Astrocyte of the hippocampus (primary cell): ENCODE measurements at places on chromosomes 4 and X.
A peak's percentile ranks its signal among the peaks of the same experiment; 100 is the strongest.

- no peak for DNase-seq
Measured at GRCh38 chr4:36508394-36508793, 227.0 kb downstream of the DTHD1 start.

DNA sequence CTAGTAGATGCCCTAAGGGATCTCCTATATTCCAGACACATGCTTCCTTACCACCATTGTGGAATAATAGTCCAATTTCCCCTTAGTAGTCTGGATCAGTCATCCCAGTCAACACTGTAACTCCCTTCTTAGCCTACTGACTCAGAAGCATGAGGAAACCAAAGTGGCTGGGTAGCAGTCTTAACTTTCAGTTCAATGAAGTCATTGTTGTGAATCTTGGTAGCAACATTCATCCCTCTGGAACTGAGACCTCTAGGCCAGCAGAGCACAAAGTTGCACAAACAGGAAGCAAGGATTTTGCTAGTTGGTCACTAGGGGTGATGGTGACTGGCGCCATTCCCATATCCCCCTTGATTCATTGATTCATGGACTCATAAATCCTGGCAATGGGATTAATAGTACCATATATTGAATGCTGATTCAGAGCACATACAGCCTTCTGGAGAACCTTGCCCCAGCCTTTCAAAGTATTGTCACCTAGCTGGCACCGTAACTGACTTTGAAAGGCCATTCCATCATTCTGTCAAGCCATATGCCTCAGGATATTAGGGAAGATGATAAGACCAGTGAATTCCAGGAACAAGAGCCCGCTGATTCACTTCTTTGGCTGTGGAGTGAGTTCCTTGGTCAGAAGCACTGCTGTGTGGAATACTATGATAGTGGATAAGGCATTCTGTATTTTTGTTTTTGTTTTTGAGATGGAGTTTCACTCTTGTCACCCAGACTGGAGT lies 19.7 kb upstream of the GPAT3 start:
- peak; percentile 67 for DNase-seq

DNA sequence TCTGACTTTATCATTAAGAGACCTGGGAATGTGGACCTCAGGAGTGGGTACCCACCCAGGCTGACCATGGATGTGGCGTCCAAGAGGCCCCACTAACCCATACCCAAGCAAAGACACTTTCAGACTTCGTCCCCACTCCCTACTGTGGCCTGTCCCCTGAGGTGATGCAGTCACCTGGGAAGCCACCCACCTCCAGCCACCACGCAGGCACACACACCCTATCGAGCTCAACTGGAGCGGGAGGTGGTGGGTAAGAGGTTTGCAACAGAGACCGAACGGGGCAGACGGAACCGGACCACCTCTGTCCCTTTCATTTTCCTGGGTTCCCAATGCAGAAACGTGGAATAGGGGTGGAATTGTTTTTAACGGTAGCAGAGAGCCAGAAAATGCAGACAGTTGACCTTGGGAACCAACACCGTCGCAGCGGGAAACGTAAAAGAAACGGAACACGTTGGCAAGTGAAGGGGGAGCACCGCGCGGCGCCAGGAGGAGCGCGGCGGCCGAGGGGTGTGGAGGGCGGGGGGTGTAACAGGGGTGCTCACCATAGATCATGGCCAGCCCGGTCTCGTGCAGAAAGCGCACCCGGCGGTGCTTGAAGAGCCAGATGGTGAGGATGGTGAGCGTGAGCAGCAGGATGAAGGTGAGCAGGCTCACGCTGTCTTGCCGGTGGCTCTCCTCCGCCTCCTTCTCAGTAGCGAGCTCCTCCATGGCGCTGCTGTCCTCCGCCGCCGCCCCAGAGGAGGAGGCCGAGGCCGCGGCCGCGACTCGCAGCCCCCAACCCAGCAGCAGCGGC lies 559 bp downstream of the SLC9A7 start:
- no peak for DNase-seq

DNA sequence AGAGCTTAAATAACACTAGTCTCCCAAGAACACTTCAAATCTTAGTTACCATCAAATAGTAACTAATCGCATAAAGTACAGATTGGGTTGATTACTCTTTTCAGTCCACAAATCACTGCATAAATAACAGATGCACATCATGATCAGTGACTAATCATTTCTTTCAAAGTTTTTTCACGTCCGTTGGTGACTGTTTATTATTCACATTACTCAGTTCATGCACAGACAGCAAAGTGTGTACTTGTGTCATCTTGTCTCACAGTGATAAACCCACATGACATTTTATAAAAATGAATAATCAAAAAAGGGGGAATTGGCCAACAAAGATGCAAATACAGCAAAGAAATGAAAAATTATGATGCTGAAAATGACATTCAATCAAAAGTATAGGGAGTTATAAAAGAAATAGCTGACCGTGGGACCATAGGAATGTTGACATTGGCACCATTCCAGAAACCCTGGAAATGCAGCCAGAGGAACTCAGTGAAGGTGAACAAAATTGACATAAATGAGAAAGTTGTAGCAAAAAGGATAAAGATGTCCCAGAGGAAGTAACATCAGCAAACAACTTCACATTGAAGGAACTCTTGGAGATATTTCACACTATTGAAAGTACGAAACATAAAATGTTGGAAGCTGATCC lies 161.5 kb downstream of the SOX3 start:
- peak; percentile 62 for DNase-seq

DNA sequence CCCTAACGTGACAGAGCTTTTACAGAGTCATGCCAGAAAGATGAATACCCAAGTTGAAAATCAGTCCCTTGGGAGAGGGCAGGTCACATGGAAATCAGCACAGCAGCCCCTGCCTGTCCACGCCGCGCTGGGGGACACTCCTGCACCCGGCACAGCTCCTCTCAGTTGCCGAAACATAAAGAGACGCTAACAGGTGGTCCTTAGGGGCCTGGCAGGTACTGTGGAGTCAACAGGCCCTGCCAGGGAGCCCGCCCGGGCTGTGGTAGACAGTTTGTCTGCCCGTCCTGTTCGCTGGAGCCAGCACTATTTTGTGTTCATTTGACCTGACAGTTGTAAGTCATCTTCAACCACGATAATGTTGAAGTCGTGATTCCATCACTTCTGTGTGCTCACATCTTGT lies 30.5 kb downstream of the NELFA start:
- DNase-seq, result no peak

DNA sequence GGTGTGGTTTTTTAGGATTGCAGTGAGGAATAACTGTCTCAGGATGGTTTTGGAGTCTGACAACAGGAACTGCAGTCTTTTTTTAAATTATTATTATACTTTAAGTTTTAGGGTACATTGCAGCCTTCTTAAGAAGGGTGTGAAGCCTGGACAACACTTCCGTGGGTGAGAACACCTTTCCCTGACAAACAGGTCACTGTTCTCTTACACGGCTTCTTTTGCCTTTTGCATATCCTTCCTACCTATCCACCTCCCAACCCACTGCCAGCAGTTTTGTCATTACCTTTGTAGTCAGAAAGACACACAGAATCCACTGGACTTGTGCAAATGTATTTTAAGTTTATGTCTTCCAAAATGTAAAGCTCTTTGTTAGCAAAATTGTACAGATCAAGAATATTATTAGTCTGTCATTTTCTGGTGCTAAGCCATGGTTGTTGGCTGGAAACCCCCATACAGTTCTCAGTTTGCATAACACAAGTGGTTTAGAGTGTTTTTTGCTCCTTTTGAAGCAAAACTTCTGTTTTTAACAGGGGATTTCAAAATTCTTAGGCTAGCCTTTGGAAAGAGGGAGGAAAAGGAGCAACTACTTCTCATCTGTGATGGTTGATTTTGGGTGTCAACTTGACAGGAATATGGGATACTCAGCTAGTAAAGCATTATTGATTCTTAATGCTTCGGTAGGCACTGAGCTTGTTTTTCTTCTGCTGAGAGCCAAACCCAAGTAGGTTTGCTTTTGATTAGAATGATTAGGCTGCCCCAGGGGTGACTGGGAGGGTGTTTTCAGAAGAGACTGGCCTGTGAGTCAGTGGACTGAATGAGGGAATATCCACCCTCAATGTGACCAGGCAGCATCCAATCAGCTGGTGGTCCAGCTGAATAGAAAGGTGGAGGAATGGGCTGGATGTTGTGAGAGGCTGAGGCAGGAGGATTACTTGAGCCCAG lies 29.4 kb upstream of the KLHL2 start:
- DNase-seq, result peak; percentile 18

DNA sequence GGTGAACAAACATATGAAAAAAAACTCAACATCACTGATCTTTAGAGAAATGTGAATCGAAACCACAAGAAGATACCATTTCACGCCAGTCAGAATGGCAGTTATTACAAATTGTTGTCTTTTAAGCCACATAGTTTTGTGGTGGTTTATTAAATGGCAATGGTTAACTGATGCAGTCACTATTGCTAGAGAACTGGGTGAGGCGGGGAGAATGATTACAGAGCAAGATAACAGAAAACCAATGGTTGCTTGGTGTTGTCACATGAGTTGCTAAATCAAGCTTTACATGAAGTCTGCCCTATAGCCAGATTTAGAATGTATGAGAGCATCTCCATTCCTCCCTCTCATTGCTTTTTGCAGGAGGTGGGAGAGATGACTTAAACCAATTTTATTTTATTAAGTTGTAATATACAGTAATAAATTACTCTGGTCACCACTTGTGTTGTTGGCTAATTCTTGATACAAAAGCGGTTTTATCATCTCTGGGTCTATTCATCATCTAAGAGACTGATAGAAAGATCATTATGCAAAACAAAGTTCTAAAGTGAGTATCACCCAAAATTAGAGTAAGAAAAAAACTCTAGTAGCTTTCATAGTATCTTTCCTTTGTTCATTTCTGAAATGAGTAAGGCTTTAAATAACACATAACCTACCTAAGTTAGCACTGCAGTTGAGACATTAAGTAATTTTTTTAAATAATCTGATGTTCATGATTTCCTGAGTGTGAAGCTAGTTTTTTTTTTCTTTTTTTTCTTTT lies 859.5 kb downstream of the STIM2 start:
- DNase-seq, result no peak

DNA sequence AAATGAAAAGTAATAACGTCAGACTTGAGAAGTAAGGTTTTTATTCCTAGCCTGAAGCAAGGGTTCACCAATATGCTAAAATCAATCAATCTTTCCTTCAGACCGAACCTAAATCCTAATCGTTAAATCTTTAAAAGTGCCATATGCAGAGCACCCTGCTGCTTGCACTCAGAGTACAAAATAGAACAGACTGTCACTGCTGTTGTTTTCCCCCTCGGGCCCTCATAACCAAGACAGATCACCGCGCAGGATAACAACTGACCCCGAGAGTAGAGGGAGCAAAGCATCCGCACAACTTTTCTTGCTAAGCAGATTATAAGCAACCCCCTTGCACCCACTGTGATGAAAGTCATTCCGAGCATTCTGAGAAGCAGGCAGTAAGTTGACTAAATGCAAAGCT lies 550.9 kb upstream of the NDST4 start:
- peak; percentile 0 for DNase-seq

GRCh38 chr4:37666625-37667071 lies 19.5 kb downstream of the RELL1 start:
- peak; percentile 87 for DNase-seq
